Immature natural killer cell (primary cell): ENCODE measurements at places on chromosomes 16 and 17. TPM values are rescaled to one million over a fixed set of nuclear protein-coding genes. Genes with fewer than 3 reads are reported as not detected.
A peak's percentile ranks its signal among the peaks of the same experiment; 100 is the strongest.

DNA sequence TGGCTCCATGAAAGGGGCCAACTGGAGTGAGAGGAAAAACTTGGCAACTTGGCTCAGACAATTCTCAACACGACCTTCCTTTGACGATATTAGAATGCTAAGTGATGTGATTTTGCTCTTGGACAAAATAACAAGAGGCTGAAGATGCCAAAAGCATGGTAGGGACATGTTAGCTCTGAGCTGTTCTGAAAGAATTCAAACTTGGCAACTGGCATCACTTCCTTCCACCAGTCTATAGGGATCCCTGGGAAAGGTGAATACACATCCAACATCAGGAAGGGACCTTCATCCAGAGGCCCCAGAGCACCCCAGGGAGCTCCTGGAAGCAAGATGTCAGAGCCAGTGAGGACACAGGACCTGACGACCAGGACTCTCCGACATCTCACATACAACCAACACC is 4.3 kb downstream of the KRT37 start:
- H3K4me3 ChIP-seq = no peak overlapping the region
- DNase-seq = no peak
- no peaks in the 10 kb centered on the region for H3K4me1 ChIP-seq
- peaks cover 6% of the 10 kb centered on the region for H3K27me3 ChIP-seq
- H3K27ac ChIP-seq = no peak overlapping the region
- H3K36me3 ChIP-seq = no peaks in the 10 kb centered on the region

HOXB2 gene
- polyA plus RNA-seq = 18.3 TPM

DNA sequence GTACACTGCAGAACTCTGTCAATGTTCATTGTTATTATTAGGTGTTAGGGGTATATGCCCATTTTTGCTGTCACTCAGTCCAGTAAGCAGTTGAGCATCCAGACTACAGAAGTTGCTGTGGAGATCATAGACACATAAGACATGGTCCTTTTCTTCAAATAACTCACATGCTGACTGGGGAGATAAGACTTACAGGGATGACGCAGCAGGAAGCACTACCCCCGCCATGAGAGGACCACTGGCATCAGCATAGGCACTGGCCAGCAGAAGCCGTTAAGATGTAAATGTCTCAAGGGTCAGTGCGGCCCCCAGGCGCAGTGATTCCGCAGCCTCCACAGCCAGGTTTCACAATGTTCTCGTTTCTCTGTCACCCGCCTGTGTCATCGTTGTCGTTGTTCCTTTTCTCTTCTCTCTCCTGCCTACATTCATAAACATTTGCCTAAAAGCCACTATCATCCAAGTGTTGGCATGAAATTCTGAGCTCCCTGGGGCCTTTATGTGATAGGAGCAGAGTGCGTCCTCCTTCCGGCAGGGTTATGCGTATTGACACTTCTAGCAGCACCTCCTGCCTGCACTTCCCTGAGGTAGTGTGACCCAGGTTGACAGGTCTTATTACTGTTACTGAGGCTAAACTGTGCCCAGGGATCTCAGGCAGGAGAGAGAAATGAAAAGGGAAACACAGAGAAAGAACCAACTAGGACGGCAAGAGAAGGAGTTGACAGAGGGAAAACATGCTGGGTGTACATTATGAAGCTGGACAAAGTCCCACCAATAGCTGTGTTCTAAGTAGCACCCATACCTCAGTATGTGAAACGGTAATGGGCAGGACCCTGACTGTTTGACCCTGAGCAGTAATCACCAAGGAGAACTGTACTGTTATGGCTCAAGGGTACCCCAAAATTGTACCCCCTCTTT is 17.9 kb downstream of the TANGO6 start:
- peaks cover 6% of the 10 kb centered on the region for H3K4me1 ChIP-seq
- DNase-seq = no peak
- H3K4me3 ChIP-seq = no peak overlapping the region

GRCh38 chr17:40598619-40599467 is 33.6 kb upstream of the CCR7 start:
- H3K27me3 ChIP-seq = no peaks in the 10 kb centered on the region
- no peak overlapping the region for H3K4me3 ChIP-seq
- no peaks in the 10 kb centered on the region for H3K36me3 ChIP-seq
- no peaks in the 10 kb centered on the region for H3K4me1 ChIP-seq
- H3K27ac ChIP-seq = peak overlapping the region; percentile 30

DNA sequence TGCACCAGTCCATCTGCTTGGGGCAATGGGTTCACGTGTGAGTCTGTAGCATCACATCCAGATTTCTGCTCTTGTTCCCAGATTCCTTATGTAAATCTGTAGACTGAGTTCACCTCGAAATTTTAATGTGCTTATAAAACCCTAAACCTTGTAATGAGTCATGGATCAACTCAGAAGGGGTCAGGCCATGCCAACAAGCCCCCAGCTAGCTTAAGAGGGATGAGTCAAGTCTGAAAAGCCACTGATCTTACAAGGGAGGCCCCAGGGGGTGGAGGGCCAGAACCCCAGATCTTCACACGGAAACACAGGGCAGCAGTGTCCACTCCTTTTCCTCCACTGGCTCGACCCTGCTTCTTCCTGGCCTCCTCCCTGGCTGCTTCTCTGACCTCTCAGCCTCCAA is 399.1 kb upstream of the CDH5 start:
- H3K4me3 ChIP-seq = no peak overlapping the region
- H3K36me3 ChIP-seq = no peaks in the 10 kb centered on the region
- no peak overlapping the region for H3K27ac ChIP-seq
- H3K4me1 ChIP-seq = no peaks in the 10 kb centered on the region
- no peak for DNase-seq
- peaks cover 2% of the 10 kb centered on the region for H3K27me3 ChIP-seq

DNA sequence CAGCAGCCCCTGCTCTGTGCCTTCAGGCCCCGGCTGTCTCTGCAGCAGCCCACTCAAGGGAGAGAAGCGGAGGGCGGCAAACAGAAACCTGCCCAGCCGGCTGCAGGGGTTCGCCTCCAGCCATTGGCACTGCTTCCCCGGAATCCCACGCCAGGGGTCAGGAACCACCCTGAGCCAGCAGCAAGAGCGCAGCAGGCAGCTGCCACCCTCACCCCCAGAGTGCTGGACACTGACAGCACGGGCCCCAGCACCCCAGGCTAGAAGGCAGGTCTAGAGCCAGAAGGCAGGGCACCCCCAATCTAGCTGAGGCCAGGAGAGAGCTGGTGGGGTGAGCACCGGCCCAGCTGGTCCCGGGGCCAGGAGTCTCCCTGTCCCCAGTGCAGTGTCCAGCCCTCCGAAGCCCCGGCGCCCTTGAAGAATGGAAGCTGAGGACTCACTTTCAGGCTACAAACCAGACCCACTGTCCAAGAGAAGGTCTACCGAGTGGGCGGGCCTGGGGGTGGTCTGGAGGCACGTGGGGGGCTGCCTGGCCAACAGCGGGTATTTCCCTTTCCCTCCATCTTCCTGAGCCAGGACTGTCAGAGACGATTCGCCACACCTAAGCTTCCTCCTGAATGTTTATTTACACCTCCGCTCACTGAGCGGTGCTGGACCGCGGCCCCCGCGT is 8.4 kb downstream of the UBALD2 start:
- peak overlapping the region; percentile 82 for H3K27ac ChIP-seq
- peaks cover 22% of the 10 kb centered on the region for H3K27me3 ChIP-seq
- H3K36me3 ChIP-seq = no peaks in the 10 kb centered on the region
- no peak overlapping the region for H3K4me3 ChIP-seq
- no peak for DNase-seq

- DNase-seq = no peak
- no peaks in the 10 kb centered on the region for H3K36me3 ChIP-seq
- H3K4me3 ChIP-seq = no peak overlapping the region
- H3K4me1 ChIP-seq = no peaks in the 10 kb centered on the region
- H3K27ac ChIP-seq = no peak overlapping the region
These were observed 11.1 kb downstream of the SMIM36 start for GRCh38 chr17:55500103-55500502.

DNA sequence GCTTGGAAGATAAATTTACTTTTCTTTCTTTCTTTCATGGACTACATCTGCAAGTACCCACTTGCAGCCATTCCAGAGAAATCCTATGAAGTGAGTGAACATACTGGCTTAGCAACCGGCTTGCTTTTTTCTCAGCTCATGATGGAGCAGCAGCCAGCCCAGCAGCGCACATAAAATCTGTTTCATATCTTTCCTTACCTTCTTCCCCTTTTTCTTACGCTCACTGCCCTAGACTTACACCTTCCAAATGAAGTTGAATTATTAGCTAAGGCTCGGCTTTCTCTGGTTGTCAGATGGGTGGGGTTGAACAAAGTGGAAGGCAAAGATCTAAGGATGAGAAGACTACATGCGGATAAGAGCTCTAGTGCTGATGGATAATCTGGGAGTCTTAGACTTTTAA is 13.9 kb upstream of the ABCA8 start:
- H3K4me1 ChIP-seq = no peaks in the 10 kb centered on the region
- no peak overlapping the region for H3K4me3 ChIP-seq
- H3K27me3 ChIP-seq = peaks cover 3% of the 10 kb centered on the region
- no peaks in the 10 kb centered on the region for H3K36me3 ChIP-seq

- H3K27ac ChIP-seq = peak overlapping the region; percentile 97
- peaks cover 19% of the 10 kb centered on the region for H3K36me3 ChIP-seq
- DNase-seq = no peak
- peaks cover 41% of the 10 kb centered on the region for H3K4me1 ChIP-seq
- peaks cover 5% of the 10 kb centered on the region for H3K27me3 ChIP-seq
These were observed 481 bp downstream of the CNTROB start for GRCh38 chr17:7932483-7932891.

HEXIM1 gene
- 1.1 TPM for polyA plus RNA-seq

DNA sequence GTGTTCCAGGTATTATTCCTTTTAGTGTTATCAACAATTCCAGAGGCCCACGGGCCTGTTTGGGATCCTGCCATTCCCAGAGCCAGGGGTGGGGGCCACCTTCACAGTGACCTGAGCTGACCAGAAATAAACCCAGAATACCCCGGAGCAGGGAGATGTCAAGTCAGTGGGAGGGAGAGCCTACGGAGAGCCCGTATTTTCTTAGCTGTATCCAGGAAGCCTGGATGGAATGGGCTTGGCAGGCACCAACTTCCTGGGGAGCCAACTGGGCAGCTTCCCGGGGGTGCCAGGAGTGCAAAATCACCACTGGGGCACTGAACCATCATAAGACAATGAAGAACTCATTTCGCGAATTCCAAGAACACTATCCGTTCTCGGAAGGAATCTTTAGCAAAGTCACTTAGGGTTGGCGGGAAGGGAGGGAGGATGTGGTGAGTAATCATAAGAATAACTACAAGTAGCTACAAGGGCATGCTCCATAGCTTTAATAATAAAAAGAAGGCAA is 13.2 kb upstream of the MRTFB start:
- no peaks in the 10 kb centered on the region for H3K4me1 ChIP-seq
- DNase-seq = no peak
- no peak overlapping the region for H3K27ac ChIP-seq
- H3K36me3 ChIP-seq = no peaks in the 10 kb centered on the region
- no peaks in the 10 kb centered on the region for H3K27me3 ChIP-seq
- H3K4me3 ChIP-seq = no peak overlapping the region

- peaks cover 1% of the 10 kb centered on the region for H3K4me1 ChIP-seq
- no peaks in the 10 kb centered on the region for H3K27me3 ChIP-seq
- no peak overlapping the region for H3K4me3 ChIP-seq
- H3K27ac ChIP-seq = no peak overlapping the region
- H3K36me3 ChIP-seq = peaks cover 39% of the 10 kb centered on the region
- no peak for DNase-seq
These were observed 6.8 kb downstream of the MFSD11 start for GRCh38 chr17:76744747-76745146.

MEIOB gene
- not detected for polyA plus RNA-seq

KIFC3 gene
- 12.2 TPM for polyA plus RNA-seq

- peaks cover 21% of the 10 kb centered on the region for H3K27me3 ChIP-seq
- peaks cover 80% of the 10 kb centered on the region for H3K4me1 ChIP-seq
- H3K4me3 ChIP-seq = peak overlapping the region; percentile 76
- no peak for DNase-seq
These were observed 32.7 kb upstream of the PIK3R6 start for GRCh38 chr17:8900207-8900606.
